ENCODE measurements at places on chromosomes 5 and 9.

- DNase-seq, result no peak
These were observed 87.8 kb upstream of the PHYKPL start for GRCh38 chr5:178320281-178320855.

- no peak for DNase-seq
These were observed 104.0 kb downstream of the PLCXD3 start for GRCh38 chr5:41406424-41406823.

DNA sequence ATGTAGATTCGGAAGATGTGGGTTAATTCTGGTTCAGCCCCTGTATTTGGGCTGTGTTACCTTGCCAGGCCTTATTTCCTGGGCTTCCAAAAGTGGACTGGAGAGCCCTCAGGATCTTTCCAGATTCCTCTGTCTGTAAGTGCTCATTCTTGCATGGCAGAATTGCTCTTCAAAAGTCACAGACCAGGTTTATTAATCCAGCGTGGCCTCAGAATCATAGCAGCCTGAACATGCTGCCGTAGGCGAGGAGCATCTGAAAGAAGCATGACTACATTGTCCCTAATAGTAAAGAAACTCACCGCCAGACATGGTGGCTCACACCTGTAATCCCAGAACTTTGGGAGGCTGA, 307.8 kb downstream of the GADD45G start:
- DNase-seq, result no peak

- no peak for DNase-seq
These were observed 208.3 kb upstream of the VLDLR start for GRCh38 chr9:2413160-2413805.

DNA sequence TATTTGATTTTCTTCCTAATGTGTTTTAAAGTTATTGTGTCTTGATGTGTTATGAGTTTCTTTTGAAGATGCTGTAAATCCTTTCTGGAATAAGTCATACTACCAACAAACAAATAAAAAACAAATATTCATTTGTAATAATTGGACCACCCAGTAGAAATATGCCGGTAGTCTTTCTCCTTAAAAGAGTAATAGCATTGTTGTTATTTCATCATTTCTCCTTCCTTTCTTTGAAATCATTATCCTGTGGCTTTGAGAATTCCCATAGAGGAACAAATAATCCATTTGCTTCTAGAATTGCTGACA, 169.4 kb downstream of the NNT start:
- no peak for DNase-seq

Data from effector CD4-positive, alpha-beta T cell (primary cell).